ENCODE measurements at places on chromosomes 7 and 10.

- DNase-seq = no peak
Measured at GRCh38 chr10:117537436-117537903, 5.1 kb upstream of the EMX2 start.

GRCh38 chr10:122559228-122559627 is 1.3 kb upstream of the DMBT1 start:
- DNase-seq = no peak

GRCh38 chr7:1159891-1160669 is at the start of gene ZFAND2A:
Gene ZFAND2A (minus strand): TSS chr7:1160196. CDS start chr7:1158212, 1,984 bp downstream.
- DNase-seq = peak; percentile 76

- no peak for DNase-seq
Measured at GRCh38 chr10:55263327-55263726, 462.3 kb upstream of the PCDH15 start.

- no peak for DNase-seq
Measured at GRCh38 chr10:58648131-58648530, 135.5 kb downstream of the BICC1 start.
